Stimulated activated CD4-positive, alpha-beta T cell treated with anti-CD3 and anti-CD28 coated beads, Interleukin-1b, Interleukin-23, amount 100 ng/mL, for 24 hours (primary cell): ENCODE measurements at places on chromosomes 12 and 14.

GRCh38 chr14:68896132-68896531 lies 83.0 kb downstream of the ACTN1 start:
- DNase-seq: no peak

DNA sequence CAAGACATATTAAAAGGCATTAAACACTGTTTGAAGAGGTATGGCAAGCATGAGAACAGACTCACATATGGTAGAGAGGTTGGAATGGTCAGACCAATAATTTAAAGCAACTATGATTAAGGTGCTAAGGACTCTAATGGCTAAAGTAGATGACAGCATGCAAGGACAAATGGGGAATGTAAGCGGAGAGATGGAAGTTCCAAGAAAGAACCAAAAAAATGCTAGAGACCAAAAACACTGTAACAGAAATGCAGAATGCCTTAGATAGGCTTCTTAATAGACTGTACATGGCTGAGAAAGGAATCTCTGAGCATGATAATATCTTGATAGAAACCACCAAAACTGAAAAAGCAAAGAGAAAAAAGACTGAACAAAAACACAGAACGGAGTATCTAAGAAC lies 77.4 kb downstream of the RIN3 start:
- DNase-seq: no peak

DNA sequence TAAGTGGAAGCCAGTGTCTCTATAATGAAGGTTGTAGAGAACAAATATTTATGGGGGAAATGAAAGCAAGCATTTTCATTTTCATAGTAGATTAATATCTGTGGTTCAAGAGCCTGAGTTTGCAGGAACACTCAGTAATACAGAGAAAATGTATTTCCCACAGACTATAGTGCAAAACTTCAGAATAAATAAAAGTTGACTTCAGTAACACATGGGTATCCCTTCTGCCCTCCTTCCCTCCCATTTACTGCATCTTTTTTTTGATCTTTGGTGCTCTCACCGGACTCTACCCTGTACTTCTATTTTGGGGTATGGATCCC lies 75.3 kb upstream of the AMN1 start:
- DNase-seq: no peak

GRCh38 chr14:66514213-66514612 lies 6.3 kb downstream of the GPHN start:
- no peak for DNase-seq

- DNase-seq: no peak
Measured at GRCh38 chr12:56676851-56677580, 11.1 kb downstream of the PTGES3 start.

- DNase-seq: no peak
Measured at GRCh38 chr12:120247183-120247582, 18.3 kb downstream of the PXN start.

DNA sequence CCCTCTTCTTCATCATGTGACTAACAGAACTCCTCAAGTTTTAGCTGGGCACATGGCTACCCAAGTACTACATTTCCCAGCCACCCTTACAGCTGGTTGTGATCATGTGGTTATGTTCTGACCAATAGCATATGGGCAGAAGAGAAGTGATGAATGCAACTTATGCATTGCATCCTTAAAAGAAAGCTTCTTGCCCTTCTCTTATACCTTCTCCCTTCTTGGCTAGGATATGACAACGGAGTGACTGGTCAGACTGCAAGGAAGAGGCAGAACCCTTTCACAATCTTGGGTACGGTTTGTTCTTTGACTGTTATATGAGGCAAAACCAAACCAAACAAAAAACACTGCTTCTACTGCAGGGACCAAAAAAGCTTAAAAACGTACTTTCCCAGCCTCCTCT lies 66.5 kb upstream of the MAX start:
- no peak for DNase-seq

DNA sequence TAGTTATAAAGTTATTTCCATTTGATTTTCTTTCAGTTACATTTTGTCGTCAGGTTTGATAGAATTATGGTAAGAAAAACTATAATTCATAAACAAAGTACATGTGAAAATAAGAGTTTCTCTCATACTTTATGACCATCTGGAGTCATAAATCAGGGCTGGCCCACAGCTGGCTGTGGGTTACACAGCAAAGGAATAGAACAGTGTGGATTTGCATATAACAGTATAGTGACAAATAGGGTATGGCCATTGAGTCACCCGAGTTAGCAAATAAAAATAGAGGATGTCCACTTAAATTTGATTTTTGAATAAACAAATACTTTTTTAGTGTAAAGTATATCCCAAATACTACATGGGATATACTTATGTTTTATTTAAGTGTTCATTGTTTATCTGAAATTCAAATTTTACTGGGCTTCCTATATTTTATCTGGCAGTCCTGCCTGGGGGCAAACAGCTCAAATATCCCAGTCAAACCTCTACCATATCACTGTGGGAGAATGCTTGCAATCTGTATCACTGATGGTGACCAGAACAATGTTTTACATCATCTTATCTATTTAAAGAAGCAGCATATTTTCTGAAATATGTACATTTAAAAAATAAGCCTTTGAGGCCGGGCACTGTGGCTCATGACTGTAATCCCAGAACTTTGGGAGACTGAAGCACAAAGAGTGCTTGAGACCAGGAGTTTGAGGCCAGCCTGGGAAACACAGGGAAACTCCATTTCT lies 65.5 kb downstream of the KSR2 start:
- no peak for DNase-seq

- DNase-seq: no peak
Measured at GRCh38 chr12:58252914-58253313, 311.5 kb downstream of the ATP23 start.

GRCh38 chr12:25501549-25501948 lies 51.5 kb downstream of the LMNTD1 start:
- no peak for DNase-seq

DNA sequence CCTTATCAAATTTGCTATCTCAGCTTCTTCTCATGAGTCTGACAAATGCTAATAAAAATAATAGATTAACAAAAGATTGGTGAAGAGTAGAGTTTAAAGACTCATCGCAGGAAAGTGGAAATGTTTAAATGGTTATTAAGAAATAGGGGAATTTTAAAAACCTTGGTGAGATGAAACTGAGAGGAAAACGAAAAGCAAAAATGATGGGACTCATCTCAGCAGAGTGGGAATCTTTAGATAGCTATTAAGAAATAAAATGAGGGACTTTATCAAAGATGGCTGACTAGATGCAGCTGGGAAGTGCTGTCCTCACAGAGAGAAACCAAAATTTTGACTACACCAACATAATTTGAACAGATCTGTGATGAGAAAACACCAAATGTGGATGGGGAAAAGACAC lies 79.2 kb upstream of the CD163 start:
- DNase-seq: no peak

DNA sequence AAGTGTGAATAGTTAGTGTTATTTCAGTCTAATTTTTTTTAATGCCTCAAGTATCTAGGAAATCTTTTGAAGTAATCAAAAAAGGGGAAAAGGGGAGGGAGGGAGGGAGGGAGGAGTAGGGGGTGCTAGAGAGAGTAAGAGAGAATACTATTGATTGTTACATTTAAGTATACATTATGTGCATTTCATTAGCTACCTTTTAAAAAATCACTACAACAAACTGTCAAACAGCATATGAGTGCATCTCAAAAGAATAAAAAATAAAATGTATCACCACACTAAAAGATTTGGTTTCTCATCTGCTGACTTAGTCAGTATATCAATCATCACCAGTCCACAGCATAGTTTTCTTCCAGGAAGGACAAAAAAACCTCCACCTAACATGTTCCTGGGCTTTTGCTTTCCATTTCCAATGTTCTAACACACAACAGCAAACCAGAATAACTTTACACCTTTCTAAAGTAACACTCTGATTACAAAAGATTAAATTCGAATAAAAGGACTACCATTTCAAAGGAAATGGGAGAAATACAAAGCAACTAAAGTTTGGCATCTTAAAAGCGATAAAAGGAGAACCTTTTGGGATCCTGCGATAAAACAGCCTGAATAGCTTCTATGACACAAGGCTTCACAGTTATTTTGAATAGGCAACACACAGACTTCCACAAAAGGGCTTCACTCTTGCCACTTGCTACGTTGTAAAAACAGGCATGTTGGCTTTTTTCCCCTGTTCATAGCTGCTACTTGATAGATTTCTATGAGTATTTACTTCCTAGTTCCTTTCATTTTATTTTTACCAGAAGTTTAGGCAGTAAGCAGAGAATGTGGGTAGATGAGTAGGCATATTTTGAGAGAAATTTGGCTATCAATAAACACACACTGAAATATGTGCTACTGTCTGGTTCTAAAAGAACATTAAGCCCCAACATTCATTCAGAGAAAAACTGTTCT lies 160.9 kb downstream of the EPS8 start:
- no peak for DNase-seq

DNA sequence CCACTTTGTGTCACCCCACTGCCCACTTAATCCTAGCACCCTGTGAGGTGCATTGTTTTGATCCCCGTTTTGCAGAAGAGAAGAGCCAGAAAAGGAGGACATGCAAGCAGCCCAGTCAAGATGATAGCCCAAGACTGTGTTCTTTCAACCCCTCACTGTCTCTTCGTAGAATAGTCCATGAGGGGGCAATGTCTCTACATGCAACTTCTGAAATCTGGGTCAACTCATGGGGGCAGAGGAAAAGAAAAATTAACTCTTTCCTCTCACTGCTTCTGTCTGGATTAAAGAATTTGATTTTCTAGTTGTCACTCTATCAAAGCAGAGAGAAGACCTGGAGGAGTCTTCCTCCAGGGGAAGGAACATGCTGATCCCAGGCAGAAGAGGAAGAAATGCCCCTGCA lies 229.6 kb upstream of the NOS1 start:
- no peak for DNase-seq

- no peak for DNase-seq
Measured at GRCh38 chr14:67357186-67357968, 2.2 kb downstream of the ATP6V1D start.

DNA sequence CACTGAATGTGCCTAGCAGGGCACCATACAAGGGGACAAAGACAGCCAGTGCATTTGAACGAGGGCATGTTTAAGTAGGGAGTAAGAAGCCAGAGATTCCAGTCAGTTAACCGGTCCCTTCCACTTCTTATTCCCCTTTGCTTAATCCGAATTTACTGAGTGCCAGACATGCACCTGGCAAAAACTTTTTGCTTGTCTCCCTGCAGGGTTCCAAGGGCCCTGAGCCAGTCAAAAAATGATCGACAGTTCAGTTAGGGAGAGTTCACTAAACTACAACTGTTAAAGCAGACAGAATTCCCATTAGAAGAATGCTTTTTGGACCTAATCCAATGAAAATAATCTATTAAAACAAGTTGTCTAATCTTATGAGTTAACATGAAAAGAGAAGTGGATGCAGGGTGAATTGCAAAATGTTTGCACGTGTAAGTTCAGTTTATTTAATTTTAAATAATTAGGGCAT lies 193.8 kb downstream of the TMTC2 start:
- no peak for DNase-seq

GRCh38 chr12:105933671-105934665 lies 204.8 kb downstream of the NUAK1 start:
- DNase-seq: no peak
